ENCODE measurements at places on chromosomes 16 and 17.

GRCh38 chr17:15942207-15942833, 2.6 kb upstream of the ADORA2B start:
- ATAC-seq, result no peak

- peak; percentile 24 for ATAC-seq
These were observed at the start of gene CRHR1 for GRCh38 chr17:45784293-45784740. Gene CRHR1 (plus strand): TSS chr17:45784320. CDS start chr17:45784545, 225 bp downstream.

- no peak for ATAC-seq
These were observed 168.8 kb downstream of the C16orf78 start for GRCh38 chr16:49542391-49542891.

DNA sequence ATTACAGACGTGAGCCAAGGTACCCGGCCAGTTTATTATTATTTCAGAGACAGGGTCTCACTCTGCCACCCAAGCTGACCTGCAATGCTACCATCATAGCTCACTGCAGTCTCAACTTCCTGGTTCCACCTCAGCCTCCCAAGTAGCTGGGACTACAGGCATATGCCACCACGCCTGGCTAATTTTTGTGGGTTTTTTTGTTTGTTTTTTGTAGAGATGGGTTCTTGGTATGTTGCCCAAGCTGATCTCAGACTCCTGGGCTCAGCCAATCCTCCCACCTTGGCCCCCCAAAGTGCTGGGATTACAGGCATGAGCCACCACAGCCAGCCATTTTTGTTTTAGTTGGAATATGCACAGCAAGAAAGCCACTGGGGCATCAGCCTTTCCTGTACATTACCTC, 115.7 kb downstream of the MRM1 start:
- ATAC-seq, result no peak

- ATAC-seq, result no peak
These were observed 316.4 kb upstream of the MYOCD start for GRCh38 chr17:12349297-12349696.

- ATAC-seq, result no peak
These were observed 12.9 kb upstream of the SLC39A11 start for GRCh38 chr17:73105431-73105830.

All from activated CD4-positive, CD25-positive, alpha-beta regulatory T cell treated with anti-CD3 and anti-CD28 coated beads, Interleukin-2, amount 50 U/mL, for 24 hours (primary cell).